ENCODE measurements at places on chromosomes 11 and 22.

DNA sequence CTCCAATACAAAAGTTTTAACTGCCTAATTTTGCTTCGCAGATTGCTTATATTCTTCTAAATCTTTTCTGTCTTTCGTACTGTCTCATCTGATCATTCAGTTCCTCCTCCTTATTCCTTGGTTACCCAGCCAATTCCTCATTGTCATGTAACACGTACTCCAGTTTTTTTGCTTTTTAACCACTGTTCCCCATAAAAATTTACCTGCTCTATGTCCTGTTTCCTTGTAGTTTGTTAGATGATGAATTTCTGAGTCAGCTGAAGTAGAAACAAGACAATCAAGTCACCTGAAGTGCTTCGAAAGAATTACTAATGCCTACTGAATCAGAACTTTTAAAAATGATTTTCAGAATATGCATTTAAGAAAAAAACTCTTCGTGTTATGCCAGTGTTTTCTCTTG lies 150.6 kb downstream of the CNTN5 start:
- DNase-seq: no peak

- DNase-seq: no peak
These were observed 4.6 kb downstream of the GNB1L start for GRCh38 chr22:19849835-19850762.

DNA sequence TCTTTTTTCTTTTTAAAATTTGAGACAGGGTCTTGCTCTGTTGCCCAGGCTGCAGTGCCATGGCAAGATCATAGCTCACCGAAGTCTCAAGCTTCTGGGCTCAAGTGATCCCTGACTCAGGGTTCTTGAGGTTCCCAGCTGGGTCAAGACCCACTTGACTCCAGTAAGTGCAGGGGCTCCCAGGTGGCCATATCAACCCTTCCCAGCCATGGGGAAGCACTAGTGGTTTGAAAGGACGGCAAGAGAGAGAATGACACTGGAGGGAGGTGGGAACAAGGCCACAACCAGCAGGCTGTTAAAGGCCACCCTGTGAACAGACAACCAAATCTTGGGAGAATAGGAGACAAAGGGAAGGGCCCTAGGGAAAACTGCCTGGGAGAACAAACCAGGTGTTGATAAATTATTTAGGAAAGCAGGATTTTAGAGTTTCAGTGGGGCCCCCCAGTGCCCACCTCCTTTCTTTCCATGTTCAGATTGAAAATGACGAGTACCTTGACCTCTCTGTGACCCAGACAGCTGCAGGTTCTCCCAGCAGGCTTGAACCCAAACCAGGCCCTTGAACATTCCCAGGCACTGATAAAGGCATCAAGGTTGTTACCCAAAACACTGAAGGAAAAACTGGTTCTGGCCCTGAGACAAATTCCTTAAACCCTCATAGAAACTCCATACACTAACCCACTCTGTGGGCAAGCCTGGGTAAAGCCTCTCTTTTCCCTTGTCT lies 28.8 kb downstream of the KLHL22 start:
- no peak for DNase-seq

GRCh38 chr11:100827934-100828661 lies 141.0 kb downstream of the ARHGAP42 start:
- no peak for DNase-seq

DNA sequence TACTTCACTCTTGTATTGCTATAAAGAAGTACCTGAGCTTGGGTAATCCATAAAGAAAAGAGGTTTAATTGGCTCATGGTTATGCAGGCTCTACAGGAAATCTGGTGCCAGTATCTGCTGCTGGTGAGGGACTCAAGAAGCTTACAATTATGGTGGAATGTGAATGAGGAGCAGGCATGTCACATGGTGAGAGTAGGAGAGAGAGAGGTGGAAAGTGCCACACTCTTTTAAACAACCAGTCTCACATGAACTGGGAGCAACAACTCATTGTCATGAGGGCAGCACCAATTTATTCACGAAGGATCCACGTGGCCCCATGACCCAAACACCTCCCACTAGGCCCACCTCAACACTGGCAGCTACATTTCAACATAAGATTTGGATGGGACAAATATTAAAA lies 24.6 kb upstream of the IGLL5 start:
- DNase-seq: no peak

GRCh38 chr22:23392420-23393121 lies 187.5 kb downstream of the IGLL1 start:
- DNase-seq: no peak

- DNase-seq: no peak
These were observed 876.9 kb upstream of the RAG2 start for GRCh38 chr11:37474889-37475288.

DNA sequence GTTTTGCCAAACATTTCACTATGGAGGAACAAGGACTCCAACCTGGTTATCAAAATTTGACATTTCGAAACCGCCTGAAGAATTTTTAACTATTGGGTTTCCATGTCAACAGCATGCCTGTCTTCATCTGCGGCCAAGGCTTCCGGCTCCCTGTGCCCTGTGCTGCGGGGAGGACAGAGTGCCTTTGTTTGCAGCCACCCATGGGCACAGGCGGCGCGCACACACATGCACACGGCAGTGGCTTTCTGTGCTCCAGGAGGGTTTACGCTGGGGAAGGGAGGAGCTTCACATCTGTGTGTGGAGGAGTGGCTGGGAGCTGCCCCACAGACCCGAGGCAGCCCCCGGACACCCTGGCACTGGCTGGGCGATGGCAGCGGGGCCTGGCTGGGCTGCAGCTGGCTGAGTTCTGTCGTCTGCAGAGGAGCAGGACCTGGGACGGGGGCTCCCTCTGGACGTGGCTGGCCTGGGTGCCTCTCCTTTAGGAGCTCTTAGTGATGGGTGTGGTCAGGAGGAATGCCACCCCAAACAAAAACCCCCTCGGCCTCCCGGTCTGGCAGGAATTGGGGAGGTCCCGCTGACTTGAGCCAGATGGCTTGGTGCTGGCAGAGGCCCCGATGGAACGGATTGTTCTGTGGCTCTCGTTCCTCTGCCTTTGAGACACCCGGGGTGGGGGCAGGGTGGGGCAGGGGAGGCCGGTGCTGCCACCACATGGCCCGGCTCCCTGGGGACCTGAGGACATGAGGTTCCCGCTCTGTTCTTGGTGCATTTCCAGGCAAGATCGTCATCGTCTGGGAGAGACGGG lies 1290.9 kb downstream of the BRD1 start:
- no peak for DNase-seq

DNA sequence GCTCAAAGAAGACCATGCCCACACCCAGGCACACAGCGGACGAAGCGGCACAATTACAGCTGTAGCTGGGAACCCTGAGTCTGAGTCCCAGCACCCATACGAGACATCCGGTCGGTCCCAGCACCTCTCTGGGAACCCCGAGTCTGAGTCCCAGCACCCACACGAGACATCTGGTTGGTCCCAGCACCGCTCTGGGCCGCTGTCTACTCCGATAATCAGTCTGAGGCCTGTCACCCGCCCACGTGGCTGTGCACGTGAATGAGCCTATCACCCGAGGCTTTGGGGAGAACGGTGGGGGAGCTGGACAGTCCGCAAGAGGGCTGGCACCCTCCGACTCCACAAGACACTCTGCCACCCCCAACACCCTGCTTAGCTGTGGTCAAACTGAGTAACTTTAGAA lies 6.2 kb downstream of the TTLL8 start:
- DNase-seq: no peak

DNA sequence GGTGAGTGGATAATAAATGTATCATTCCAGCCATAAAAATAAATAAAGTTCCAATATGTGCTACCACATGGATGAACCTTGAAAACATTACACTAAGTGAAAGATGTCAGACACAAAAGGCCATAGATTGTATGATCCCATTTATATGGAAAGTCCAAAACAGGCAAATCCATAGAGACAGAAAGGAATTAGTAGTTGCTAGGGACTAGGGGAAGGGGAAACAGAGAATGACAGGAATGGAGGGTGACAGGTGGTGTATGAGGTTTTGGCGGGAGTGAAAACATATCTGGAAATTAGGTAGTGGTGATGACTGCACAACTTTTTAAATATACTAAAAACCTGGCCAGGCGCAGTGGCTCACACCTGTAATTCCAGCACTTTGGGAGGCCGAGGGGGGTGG lies 15.2 kb upstream of the CARD10 start:
- no peak for DNase-seq

DNA sequence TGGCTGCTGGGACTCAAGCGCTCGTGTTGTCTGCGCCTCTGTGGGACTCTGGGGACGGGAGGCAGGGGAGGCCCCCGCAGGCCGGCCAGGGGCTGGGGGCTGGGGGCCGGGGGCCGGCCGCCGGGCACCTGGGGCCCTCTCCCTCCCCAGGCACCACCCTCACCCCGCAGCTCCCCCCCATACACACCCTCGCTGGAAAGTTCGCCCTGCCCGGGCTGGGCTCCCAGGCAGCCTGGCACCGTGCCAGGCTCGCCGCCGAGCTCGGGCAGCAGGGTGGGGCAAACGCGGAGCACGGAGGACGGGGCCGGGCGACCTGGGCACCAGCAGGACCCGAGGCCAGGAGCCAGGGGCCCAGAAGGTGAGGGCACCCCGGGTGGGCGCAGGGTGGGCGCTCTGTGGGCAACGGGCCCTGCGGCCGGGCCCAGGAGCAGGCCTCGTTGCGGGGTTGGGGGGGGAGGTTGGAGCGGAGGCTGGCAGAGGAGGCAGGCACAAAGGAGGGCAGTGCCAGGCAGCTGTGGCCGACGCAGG lies 76.7 kb upstream of the WNT7B start:
- DNase-seq: peak; percentile 36

- no peak for DNase-seq
These were observed 16.8 kb downstream of the MACROD1 start for GRCh38 chr11:64148917-64149617.

- DNase-seq: no peak
These were observed 88.6 kb downstream of the SNX19 start for GRCh38 chr11:130827451-130828377.
